Suppressor macrophage treated with lipopolysaccharide for 4 hours (primary cell): ENCODE measurements at places on chromosomes 7 and 10.

GRCh38 chr7:134755422-134756022 lies 23.9 kb upstream of the CALD1 start:
- DNase-seq: peak; percentile 55

DNA sequence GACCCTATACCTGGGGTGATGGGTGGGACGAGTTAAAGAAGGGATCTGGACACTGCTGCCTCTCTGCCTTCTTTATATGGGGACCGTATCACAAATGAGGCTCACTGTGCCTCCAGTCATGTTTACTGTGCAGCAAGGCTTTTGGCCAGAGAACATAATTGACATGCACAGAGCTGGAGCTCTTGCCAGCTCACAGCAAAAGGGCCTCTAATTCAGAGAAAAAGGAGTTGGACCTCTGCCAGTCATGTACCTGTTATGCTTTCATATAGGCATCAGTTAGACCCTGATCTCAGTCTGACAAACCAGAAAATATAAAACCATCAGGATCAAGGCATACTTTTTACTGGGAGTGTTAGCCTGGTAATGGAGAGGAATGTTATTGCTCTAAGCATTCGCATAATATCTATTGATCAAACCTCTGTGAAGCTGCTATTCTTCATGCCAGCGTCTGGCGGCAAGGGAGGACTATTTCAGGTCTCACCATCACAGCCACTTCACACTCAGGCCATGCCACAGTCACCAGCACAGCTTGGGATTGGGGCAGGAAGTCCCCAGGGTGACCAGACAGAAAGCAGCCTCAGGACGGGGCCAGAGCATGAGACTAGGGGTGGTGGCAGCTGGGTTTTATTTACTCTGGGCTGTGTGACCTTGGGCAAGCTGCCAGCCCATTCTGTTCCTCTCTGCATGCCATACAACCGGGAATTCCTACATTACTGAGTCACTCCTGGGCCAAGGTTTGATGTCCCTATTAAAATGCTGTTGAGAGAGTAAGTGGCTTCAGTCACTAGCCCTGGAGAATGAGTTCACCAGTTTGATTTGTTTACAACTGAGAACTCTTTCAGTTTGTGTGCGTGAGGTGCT lies 90.1 kb downstream of the NPSR1 start:
- no peak for DNase-seq

- no peak for DNase-seq
These were observed 676.3 kb upstream of the KCND2 start for GRCh38 chr7:119596651-119597050.

DNA sequence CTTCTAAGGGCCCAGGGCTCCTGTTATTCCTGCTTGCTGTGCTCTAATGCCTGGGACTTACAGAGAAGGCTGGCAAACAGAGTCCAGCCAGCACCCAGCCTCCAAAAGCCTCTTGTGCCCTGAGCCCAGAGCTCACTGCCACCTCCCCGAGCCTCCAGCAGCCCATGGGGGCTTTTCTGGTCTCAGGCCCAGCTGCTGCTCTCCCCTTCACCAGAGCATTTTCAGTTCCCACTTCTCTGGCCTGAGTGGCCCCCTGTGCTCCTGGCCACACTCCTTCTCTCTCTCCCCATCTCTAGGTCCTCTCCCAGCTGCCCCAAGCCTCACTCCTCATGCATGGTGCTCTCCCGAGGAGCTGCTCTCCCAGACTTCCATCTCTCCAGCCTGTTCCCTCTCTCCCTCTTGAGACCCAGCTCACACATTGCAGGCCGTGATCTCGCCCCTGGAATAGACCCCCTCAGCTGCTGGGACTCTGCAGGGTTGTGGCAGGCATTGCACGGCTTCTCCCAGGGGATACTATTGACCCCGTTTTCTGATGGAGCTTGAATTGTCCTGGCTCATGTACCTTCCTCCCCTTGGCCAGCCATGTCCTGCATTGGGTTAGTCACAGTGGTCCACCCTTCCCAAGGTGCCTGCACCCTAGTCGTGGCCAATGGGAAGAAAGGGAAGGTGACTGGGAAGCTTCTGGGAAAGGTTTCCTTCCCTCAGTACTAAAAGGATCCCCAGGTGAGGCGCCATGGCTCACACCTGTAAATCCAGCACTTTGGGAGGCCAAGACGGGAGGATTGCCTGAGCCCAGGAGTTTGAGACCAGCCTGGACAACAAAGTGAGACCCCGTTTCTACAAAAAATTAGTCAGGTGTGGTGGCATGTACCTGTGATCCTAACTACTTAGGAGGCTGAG lies 9.0 kb upstream of the RASSF4 start:
- DNase-seq: no peak

DNA sequence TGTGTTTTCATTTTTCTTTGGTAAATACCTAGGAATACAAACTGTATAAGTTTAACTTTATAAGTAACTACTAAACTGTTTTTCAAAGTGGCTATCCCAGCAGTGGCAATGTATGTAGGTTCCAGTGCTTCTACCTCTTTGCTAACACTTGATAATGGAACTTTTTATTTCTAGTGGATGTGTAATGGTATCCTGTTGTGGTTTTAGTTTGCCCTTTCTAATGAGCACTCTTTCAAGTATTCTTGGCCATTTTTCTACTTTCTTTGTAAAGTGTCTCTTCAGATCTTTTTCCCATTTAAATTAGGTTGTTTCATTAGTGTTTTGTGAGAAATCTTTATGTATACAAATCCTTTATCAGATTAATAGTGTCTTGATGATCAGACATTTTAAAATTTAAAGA lies 4.6 kb downstream of the KIF20B start:
- no peak for DNase-seq

DNA sequence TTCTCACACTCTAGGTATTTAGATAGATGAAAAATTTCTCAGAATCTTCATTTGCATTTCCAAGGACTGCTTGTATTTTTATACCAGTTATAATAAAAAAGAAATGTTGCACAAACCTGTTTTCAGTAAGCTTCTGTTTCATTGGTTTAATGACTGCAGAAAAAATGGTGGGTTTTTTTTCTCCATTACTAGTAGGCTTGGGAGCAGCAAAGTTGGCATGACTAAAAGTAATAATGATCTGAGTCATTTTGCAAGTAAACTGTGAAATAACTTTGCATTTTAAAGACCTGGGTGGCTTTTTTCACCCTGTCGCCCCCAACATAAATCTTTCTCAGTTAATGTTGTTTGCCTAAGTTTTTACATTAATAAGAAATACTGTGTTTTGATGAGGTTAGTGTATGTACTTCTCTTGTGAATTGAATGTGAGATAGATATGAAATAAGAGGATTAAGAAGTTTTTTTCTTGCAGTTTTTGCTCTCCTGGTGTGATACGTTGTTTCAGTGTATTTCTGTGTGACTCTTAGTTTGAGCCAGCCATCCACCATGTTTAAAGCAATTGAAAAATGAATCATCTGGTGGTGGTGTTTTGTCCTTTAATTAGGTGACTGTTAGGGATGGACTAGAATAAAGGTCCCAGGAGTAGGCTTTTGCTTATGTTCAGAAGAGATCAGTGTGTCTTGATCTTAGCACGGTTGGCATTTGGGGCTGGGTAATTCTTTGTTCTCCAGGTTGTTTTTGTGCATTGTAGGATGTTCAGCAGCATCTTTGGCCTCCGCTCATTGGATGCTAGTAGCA lies 1.8 kb downstream of the GNAI1 start:
- DNase-seq: peak; percentile 30

- no peak for DNase-seq
These were observed 39.7 kb upstream of the DIP2C start for GRCh38 chr10:729213-729612.

- peak; percentile 28 for DNase-seq
These were observed 116.4 kb downstream of the C10orf105 start for GRCh38 chr10:71603150-71603549.

GRCh38 chr7:12879139-12879538 lies 191.7 kb downstream of the ARL4A start:
- DNase-seq: no peak

DNA sequence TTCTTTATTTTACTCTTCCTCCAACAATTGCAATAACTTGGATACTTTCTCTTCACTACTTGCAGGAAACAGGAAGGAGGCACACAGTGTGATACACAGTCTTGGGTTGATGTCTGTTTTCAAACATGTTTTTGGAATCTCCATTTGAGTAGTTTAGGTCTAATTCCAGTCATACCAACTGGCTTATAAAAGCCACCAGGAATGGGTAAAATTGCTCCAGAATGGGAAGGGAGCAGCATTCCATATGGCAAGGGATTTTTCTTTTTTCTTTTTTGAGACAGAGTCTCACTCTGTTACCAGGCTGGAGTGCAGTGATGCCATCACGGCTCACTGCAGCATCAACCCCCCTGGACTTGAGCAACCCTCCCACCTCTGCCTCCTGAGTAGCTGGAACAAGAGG lies 545.1 kb upstream of the GALNT17 start:
- no peak for DNase-seq

- no peak for DNase-seq
These were observed 443.7 kb upstream of the GRM3 start for GRCh38 chr7:86199881-86200614.

DNA sequence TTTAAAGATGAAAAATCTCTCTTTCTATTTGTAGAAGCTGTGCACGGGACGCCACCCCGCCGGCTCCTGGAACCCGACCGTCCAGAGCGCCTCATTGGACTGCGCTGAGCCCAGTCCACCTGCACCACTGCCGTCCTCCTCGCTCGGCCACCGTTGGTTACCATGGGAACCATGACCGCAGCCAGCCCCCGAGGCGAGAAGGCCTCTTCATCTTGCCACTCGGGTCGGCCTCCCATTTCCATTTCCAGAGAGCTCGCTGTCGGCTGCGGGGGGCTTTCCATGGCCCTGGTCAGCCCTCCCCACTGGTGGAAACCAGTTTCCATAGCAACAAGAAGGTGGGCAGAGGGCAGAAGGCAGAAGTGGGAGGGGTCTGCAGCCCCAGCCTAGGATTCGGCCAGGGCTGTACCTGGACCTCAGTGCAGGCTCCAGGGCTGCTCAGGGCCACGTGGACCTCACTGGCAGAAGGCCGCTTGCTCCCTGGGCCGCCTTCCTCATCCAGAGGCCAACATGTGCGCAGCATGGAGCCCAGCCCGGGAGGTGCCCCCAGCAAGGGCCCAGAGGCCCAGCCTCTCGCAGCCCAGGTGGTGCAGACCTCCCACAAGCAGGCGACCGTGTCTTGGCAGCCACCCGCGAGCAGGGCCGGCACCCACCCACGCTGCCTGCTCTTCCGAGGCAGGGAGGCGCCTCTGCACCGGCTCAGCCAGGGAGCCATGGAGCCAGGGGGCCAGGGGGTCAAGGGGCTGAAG lies 283.5 kb upstream of the PPP2R2D start:
- no peak for DNase-seq

DNA sequence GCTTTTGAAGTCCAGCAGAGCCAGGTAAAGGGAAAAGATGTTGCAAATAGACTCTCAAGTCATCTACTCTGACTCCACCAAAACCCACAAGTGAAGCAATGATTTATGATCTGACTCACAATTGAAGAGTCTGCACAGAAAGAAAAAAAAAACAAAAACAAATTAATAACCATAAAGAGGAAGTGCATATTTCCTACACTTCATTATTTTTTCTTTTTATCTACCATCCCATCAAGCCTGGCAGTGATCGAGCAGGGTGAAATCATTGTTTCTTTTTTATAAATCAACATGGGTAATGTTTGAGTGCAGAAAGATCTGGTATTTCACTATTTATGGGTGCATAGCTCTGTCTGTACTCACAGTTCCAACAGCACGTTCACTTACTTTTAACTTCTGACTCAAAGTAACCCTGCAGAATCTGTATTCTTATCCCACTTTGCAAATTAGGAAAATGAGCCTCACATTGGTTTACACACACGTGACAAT lies 829.0 kb downstream of the TNS3 start:
- no peak for DNase-seq

DNA sequence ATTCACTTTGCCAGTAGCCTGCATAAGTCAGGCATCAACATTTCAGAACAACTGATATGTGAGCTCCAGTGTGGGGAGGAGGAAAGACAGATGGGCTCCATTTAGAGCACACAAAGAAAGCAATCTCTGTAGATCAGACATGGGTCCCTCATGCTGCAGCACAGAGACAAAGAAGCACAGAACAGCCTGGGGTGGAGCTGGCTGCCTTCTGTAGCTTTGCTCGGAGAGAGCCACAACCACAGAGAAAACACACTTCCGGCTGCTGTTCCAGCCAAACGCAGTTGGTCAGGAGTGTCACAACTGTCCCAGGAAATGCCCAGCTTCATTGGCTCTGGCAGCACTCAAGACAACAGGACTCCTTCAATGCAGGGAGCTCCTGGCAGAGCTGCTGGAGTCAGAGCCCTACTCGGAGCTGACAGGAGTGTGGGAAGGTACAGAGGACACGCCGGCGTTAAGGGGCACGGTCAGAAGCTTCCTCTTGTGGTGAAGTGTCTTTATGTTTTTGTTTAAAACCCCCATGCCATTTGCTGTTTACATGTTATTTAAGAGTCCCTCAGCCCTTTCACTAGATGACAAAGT lies 494.4 kb downstream of the TCERG1L start:
- no peak for DNase-seq

DNA sequence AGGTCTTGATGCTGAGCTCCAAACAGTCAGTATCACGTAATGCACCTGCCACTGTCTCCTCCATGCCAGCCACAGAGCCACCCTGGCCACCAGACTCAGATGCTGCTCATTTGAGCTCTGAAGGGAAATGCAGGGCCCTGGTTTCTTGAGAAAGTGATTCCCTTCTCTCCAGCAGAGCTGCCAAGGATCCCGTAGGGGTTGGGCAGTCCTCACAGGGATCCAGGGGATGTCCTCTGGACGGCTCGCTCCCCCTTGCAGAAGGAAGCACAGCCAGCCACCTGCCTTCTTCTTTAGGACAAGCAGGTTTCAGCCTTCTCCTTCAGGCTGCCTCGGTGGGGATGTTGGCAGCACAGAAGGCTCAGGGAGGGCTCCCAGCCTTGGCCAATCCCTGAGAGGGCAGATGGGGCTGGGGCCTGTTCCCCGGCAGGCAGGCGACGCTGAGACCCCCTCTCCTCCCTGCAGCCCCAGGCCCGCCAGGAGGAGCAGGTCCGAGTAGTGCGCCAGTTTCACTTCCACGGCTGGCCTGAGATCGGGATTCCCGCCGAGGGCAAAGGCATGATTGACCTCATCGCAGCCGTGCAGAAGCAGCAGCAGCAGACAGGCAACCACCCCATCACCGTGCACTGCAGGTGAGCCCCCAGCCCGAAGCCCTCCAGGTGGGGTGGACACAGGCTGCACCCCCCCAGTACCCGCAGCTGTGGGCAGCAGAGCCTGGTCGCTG lies 48.9 kb downstream of the MKI67 start:
- DNase-seq: no peak

DNA sequence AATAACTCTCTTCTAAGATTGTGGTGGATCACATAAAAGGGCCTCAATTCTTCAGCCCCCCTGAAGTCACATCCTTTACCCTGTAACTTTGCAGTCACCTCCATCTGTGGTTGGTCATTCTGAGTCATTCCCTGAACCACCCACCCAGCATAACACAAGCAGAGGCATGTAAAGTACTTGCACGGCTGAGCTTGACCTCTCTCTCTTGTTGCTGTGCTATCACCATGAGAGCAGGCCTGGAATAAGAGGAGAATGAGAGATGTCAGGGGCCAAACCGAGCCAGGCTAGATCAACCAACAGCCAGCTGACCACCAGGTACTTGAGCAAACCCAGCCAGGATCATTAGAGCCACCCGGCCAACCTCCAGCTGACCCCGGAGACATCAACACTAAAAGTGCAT lies 13.5 kb upstream of the STK17A start:
- peak; percentile 42 for DNase-seq
